GM12878 (cell line): ENCODE measurements at places on chromosomes 16 and 17. TPM values are rescaled to one million over a fixed set of nuclear protein-coding genes. Genes with fewer than 3 reads are reported as not detected.

DNA sequence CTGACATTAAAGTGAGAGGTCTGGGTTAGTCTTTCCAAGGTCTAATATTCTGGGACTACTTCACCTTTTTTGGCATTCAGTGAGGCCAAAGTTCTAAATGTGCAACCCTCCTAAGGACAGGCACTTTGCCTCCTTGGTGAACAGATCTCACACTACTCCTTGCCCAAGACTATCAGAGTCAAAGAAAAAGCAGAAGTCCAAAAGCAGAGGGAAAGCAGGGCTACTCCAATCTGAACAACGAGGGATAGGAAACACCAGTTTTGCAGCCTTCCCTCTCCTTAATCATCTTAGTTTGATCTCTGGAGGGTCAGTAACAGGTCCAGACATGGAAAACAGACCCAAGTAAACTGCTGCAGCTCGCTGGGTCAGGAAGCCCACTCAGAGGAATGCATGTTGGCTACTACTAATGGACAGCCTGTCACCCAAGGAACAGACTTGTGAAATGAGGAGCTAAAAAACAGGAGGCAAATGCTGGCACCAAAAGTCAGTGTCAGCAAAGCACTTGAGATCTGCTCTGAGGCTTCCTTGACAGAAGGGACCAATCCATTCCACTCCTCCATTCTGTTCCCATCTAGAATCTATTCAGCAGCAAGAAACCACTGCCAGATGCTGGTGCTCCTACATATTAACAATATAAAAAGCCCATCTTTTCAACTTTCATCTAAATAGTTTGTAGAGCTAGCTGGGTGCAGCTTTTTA lies 29.9 kb downstream of the DCUN1D3 start:
- DNase-seq = no peak

GRCh38 chr16:26762594-26762993 lies 304.1 kb upstream of the C16orf82 start:
- DNase-seq = no peak

DNA sequence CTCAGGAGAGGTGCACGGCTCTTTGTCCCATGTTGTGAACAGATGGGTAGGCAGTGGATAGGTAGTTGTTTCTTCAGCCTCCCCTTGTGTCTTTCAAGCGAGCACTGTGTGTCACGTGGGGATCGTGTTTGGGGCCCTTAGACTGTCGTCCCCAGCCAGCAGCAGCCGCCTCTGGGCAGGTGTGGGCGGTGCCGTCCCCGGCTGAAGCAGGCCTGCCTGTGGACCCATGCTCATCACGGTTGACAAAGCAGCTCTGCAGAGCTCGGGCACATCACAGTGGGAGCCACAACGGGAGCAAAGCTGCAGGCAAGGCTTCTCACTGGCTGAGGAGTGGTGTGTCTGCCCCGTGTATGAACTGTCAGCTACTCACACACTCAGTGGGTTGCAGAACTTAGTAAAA lies 4.7 kb upstream of the RPL13 start:
- DNase-seq = no peak

The HSD11B2 gene
- 0.16 and 0.18 TPM in 2 replicates for total RNA-seq

The MMD gene
- 24.2 and 25.2 TPM in 2 replicates for total RNA-seq

The DNAI2 gene
- 0.15 and 0.21 TPM in 2 replicates for total RNA-seq

The FOXC2 gene
- total RNA-seq = not detected in 2 replicates
